Cortex of kidney (tissue), 1 donor: ENCODE measurements at places on chromosomes 6 and 20.

GRCh38 chr20:53839423-53840176 lies 230.8 kb downstream of the BCAS1 start:
- no peak for DNase-seq

GRCh38 chr6:56230976-56231566 lies 16.3 kb downstream of the COL21A1 start:
- DNase-seq, result no peak

- no peak for DNase-seq
Observed at GRCh38 chr20:46568570-46569129, 18.2 kb upstream of the OCSTAMP start.

GRCh38 chr6:138034229-138034628 lies 73.0 kb downstream of the PERP start:
- no peak for DNase-seq

DNA sequence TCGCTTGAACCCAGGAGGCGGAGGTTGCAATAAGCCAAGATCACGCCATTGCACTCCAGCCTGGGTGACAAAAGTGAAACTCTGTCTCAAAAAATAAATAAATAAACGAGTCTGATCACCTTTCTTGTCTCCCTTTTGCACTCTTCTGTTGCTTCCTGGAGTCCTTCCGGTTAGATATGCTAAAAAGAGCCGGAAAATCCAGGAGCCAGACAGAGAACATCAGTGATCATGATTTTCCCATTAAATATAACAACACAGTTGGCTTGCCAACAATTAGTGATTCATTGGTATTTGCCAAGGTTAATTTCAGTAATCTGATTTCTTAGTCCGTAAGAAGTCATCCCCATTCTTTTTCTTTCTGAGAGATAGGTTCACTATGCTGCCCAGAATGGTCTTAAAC lies 3.7 kb upstream of the MCM3 start:
- no peak for DNase-seq

GRCh38 chr6:90458353-90459224 lies 128.3 kb downstream of the MAP3K7 start:
- DNase-seq, result no peak

DNA sequence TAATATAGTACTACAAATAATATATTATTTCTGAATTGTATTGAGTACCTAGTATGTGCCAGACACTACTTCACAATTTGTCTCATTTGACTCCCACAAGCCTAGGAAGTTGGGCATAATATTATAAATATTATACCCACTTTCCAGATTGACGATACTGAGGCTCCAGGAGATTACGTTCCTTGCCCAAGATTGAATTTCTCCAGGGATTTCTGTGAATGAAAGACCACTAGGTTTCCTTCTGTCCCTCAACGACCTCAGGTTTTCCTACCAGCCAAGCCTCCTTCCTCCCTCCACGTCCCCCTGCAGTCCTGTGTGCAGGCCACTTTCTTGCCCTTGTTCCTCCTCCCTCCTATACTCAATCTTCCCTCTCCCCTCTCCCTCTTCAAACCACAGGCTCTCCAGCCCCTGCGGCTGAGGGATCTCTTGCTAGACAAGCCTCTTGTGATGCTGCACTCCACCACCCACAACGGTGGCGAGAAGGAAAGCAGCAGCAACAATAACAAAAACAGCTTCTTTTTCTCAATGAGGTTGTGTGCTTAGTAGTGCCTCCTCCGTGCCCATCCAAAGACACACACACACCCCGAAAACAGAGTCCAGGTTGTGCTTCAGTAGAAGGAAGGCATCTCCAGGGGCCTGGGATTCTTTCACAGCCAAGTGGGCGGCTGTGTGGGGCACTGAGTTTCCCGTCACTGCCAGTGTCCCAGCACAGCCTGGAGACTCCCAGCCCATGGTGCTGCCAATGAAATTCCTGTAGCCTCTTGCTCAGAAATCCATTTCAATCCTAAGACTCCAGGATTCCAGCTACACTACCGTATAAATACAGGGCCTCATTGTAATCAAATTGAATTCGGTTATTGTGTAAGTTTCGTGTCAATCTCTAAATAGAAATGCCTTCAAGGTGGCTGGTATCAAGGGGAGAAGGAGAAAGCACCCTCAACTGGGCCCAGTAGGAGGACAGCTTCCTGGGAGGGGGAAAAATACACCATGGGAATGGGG lies 94.4 kb downstream of the NCR2 start:
- no peak for DNase-seq

- DNase-seq, result no peak
Observed at GRCh38 chr6:158158123-158158522, 9.9 kb downstream of the SERAC1 start.
